ENCODE measurements at places on chromosomes 5 and 9.
A peak's percentile ranks its signal among the peaks of the same experiment; 100 is the strongest.

DNA sequence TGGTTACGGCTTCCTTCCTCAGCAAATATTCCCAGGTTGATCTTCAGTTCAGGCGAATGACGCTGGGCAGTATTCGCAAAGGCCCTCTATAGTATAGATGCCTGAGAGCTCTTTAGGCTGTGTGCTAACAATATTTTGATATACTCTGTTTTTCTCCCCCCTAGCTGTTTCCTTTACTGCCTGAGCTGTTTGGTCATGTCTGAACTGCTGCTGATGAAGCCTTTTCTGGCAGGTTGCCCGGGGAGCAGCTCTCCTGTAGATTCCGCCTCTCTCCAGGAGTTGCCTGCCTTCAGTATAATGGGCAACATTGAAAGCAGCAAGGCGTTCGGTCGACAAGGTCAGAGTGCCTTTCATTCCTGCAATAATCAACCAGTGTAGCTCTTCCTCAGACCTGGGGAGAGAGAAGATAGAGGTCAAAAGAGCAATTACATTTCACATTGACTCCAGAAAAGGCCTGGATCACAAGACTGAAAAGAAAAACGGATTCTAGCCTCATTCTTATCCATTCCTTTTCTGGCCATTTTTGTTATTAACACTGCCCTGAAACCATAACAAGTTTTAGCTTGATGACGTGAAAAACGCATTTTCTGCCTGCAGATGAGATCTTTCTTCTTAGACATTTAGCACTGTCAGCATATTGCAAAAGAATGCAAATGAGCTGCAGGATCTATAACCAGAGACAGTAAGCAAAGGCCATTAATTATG lies 60.1 kb upstream of the ZNF608 start:
- DNase-seq, result peak; percentile 88

DNA sequence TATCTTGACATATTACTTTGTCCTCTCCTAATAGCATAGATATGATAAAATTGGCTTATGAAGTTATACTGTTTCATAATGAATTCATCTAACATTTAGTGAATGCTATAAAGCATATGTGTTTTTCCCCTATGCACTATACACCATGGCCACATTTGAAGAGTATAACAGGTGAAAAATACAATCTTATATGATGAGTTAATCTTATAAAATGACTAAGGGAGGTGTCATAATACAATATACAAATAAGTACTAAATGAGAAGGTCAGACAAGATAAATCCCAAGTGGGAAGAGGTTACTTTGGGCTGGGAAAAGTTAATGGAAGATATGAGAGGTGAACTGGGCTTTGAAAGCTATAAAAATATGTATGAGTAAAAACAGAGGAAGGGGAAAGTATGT lies 174.4 kb downstream of the PCSK1 start:
- no peak for DNase-seq

DNA sequence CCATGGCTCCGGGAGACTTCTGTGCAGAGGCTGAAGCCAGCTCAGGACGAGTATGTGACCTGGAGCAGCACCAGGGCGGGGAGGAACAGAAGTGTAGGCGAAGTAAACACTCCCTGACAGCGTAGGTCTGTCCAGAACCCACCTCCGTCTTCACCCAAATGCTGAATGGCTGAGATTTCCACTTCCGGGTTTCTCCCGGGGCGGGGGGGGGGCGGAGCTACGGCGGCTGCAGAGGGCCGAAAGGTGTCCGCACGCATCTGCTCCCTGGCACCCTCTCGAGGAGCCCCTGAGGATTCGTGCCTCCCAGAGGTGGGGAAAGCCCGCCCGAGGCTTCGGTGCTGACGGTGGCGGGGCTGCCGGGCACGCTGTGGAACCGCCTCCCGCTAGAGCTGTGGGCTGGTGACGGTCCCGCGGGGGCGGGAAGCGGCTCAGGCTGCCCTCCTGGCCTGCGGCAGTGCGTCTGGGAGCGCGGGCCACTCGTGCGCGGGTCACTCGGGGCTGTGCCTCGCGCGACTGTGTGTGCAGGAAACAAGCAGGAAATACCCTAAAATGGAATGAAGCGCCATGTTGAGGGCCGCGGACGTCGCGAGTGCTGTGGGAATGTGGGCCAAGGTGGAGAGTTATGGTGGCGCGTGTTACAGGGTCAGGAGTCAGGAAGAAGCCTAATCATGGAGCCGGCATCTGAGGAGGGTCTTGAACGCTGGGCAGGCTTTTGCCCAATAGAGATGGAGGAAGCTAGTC lies 1425.4 kb downstream of the FOXD4L5 start:
- DNase-seq, result peak; percentile 84

- DNase-seq, result peak; percentile 18
These were observed 34.4 kb upstream of the SLC6A3 start for GRCh38 chr5:1479581-1480188.

DNA sequence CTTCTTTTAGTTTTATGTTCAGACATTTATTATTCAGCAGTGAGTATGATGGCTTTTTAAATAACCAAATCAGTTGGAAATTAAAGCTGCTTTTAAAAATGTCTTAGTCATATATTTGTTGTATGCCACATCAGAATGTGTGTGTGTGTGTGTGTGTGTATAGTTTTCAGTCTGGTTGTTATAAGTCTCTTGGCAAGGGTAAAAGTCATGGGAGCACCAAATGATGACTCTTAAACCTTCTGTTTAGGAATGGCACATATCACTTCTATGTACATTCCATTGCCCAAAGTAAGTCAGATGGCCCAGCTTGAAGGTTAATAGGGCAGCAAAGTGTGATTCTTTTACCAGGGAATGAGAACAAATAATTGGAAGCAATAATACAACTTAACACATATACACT lies 135.9 kb downstream of the RNF180 start:
- no peak for DNase-seq

GRCh38 chr5:98769210-98769958 lies 4.1 kb upstream of the RGMB start:
- peak; percentile 74 for DNase-seq

DNA sequence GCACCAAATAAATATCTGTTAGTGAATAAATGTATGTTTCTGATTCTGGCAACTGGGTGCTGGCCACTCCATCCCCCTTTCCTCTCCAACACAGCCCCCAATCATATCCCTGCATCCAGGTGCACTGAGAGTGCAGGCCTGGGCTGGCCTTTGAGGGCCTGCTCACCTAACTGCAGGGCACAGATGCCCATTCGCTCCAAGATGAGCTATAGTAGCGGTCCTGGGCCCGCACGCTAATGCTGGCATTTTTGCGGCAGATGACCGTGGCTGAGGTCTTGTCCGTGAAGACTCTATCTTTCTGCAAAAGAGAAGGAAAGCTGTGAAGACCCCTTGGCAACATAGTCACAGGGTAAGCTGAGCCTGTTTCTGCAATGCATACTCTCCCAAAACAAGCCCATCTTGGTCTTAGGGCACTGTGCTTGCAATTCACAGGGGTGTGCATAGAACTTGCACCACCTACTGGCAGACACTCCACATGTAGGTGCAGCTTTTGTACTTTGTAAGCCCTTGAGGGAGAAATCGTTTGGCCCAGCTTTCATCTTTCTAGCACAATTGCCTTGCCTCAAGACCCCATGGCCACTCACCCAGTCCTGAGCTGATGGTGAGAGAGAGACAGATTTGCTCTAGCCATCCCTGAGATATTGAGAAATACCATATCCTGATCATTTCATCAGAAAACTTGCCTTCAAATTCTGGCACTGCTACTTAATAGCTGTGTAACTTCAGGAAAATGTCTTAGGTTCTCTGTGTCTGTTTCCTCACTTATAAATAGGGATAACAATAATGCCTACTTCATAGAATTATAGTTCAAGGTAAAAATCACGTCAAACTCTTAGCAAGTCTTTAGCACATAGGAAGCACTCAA lies 13.5 kb downstream of the IL12B start:
- DNase-seq, result peak; percentile 54

GRCh38 chr5:128402506-128402905 lies 135.5 kb downstream of the FBN2 start:
- DNase-seq, result no peak

DNA sequence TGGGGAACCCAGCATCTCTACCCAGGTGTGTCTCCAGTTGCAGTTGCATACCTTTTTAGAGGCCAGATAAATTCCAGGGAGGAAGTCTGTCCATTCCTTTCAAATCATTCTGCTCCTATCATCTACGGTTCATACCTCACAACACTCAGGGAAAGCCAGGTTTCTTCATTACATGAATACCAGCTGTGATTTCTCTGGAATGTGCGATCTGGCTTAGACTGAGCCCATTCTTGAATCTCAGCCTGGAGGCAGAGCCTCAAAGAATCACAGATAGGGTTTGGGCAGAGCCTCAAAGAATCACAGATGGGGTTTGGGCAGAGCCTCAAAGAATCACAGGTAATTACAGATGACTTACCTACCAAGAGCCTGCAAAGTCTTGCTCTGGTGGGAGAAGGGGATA lies 7.2 kb downstream of the P4HA2 start:
- no peak for DNase-seq

- no peak for DNase-seq
These were observed 1.3 kb upstream of the ZER1 start for GRCh38 chr9:128773049-128773448.

DNA sequence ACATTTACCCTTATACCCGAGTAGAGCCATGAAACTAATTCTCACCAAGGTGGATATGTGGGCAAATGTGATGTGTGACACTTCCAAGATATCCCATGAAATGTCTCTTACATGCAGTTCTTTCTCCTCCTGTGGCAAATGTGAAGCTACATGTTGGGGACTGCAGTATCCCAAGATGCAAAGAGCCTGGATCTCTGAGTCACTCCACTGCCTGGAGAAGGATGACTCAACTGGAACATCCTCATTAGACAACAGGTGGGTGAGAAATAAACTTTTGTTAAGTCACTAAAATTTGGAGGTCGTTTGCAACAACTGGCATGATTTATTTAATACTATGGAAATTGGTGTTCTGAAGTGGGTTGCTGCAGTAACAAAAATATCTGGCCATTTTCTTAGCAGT lies 36.5 kb upstream of the TENT4A start:
- DNase-seq, result peak; percentile 18

DNA sequence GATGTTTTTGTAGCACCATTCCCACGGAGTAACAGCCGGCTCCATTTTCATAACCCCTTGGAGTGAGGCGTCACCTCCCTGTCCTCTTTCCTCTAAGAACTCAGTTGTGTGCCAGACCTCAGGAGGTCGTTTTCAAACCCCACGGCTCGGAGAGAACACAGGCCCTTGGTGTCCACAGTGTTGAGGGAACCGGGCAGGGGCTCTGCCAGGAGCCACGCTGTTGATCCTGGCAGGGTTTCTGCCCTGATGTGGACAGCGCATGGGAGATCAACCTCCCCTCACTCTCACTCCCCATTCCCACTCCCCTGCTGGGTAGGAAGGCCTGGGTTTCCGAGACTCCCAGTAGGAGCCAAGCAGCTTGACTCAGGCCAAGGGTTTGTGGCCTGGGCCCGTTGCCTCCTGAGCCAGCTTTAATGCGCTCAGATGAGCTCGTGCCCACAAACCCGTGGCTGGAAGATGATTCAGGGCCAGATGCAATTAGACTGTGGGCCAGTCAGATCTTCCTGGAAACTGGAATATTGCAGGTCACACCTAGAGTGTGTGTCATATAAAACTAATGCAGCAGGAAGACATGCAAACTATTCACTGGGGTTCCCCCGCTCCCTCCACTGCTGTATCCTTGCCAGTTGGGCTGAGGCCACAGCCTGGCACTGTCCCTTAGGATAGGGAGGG lies 133.4 kb downstream of the SLC12A2 start:
- DNase-seq, result peak; percentile 98

GRCh38 chr9:18073002-18073401 lies 401.0 kb upstream of the ADAMTSL1 start:
- no peak for DNase-seq

DNA sequence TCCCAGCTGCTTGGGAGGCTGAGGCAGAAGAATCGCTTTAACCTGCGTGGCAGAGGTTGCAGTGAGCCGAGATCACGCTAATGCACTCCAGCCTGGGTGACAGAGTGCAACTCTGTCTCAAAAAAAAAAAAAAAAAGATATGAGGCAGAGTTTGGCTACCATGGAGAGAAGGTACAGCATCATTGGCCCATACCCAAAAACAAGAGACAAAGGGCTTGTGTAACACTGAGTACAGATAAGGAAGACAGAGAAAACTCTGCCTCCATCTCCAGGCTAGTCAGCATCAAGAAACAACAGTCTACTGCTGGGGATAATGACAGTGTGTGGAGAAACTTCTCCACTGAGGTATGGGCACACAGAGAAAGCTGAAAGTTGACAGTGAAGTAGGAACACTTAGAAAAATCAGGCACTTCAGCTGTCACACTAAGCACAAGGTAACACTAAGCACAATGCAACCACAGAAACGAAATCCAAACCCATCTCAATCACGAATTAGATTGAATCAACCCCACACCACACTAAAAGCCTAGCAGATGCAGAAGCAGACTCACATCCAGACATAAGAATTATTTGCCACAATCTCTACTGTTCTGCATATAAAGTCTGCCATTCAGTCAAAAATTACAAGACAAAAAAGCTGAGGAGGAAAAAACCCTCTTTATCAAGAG lies 10.5 kb downstream of the PJA2 start:
- no peak for DNase-seq

DNA sequence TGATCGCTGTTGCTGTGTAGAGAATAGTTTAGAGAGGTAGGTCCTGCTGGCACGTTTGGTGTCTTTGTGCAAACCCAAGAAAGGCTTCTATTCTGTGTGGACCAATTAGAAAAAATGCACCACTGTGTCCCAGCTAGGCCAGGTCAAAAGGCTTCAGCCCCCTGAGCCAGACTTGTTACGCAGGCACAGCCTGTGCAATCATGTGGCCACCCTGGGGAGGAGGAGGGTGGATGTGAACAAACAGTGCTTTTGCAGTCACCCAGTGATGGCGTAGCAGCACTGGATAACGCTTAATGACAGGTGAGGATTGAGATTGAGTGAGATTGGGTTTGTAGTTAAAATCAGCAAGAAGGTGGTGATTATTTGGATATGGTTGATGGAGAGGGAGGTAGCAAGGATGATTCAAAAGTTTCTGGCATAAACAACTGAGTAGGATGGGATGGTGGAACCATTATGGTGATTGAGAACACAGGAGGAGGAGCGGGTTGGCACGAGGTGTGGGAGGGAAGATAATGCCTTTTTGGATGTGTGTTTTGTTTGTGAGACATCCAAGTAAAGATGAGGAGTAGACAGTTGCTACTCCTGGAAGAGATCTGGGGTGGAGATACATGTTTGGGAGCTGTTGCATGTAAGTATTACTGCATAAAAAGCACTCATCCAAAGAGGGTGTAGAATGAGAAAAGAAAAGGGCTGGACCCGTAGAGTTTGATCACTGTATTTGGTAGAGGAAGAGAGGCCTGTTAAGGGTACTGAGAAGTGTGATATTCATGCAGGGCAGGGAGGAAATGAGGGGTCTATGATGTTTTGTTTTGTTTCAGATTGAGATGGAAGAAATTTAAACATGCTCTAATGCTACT lies 6.7 kb downstream of the GCNT1 start:
- DNase-seq, result no peak

Data from Daoy (cell line).